ACHN (cell line): ENCODE measurements at places on chromosomes 4 and X.

DNA sequence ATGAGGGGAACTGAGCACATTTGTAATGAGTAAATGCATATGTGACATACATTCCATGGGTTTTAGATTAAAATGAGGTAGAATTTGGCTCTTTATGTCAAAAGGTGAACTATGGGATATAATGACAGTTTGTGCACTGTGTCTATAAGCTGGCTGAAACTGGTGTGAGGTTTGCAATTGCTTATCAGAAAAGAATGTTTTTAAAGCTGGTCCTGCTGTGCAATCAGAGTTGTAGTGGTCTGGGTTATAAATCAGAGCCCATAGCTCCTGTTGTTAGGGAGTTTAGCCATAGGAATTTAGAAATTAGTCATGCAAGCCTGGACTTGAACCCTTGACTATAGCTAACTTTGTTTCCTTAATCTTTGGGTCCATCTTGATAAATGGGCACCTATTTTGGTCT, 23.1 kb upstream of the GATB start:
- no peak for DNase-seq

GRCh38 chr4:150150629-150151062, 72.4 kb downstream of the DCLK2 start:
- no peak for DNase-seq

- no peak for DNase-seq
These were observed 1252.3 kb upstream of the TENM3 start for GRCh38 chr4:180990931-180991330.

GRCh38 chr4:111662496-111662895, 482.8 kb upstream of the FAM241A start:
- DNase-seq, result no peak

DNA sequence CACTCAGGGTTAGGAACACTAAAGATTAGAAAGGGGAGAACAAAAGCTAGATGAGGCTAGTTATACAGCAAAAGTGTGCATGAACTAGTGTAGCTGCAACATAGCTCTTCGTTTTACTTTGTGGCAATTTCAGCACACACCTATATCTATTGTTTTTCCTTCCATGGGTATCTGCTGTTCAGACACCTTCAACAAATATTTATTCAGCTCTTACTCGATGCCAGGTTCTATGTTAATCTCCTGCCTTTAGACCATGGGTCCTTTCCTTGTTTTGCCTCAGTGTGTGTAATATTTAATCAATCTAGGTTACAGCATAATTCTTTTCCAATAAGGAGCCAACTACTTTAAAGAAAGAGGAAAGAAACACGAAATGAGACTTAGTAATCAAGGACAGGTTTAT, 10.4 kb upstream of the FAM9A start:
- no peak for DNase-seq

DNA sequence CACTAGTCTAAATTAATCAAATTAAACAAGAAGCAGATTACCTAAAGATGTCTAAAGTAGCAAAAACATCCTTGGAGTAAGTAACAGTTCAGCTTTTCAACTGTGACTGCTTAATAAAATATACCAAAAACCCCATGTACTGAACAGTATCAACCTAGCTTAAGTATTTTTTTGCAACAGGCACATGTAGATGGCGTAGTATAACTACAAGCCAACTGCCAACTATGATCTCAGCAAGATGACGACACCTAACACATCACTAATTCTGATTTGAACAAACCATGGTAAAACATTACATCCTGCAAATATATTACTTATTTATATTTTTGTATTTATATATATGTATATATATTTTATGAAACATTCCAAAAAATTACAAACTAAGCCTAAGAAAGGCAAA, 24.5 kb downstream of the DHX15 start:
- DNase-seq, result peak; percentile 22

GRCh38 chr4:166017804-166018203, 144.8 kb downstream of the TLL1 start:
- no peak for DNase-seq

DNA sequence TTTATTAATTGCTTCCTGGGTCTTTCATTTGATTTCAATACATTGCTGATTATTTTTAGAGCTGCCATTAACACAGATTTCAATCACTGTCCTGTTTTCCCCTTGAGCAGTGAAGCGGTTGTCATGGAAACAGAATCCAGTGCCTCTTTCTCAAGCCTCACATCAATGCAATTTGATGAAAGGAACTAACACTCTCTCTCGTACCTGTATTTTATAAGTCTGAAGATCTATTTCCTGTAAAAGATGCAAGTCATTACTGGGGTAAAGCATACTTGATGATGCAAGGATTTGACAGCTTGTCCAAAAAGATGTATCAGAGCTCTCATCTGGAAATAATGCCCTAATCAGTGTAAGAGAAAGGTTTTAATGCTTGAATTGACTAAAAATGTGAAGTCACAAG, 17.9 kb upstream of the GASK1B start:
- no peak for DNase-seq

DNA sequence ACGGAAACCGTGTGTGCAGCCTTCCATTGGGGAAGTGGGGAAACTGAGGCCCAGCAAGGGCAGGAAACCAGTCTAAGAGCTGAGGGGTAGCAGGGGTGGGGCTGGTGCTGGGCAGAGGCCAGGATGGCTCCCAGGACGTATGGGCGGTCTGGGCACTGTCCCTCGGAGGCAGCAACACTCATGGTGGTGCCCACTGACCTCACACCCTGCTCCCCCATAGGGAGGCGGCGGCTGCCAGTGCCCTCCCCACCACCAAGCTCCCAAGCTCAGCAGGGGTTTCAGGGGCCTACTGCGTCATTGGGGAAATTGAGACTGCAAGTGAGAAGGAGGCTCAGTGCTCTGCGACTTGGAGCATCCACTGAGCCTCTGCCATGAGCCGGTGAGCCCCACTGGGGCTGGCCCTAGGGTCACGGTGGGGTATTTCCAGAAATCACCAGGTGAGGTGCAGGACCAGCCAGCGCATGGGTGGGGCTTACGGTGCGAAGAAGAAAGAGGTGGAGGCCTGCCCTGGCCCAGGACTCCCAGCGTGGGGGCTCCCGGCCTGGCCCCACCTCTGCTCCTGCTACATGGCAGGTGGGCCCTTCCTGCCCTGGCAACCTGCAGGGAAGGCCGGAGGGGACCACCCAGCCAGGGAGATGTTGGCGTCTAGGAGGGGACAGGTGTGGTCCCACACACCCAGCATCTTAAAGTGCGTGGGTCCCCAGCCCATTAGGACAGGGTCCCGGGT, 915 bp downstream of the MSANTD1 start:
- no peak for DNase-seq

DNA sequence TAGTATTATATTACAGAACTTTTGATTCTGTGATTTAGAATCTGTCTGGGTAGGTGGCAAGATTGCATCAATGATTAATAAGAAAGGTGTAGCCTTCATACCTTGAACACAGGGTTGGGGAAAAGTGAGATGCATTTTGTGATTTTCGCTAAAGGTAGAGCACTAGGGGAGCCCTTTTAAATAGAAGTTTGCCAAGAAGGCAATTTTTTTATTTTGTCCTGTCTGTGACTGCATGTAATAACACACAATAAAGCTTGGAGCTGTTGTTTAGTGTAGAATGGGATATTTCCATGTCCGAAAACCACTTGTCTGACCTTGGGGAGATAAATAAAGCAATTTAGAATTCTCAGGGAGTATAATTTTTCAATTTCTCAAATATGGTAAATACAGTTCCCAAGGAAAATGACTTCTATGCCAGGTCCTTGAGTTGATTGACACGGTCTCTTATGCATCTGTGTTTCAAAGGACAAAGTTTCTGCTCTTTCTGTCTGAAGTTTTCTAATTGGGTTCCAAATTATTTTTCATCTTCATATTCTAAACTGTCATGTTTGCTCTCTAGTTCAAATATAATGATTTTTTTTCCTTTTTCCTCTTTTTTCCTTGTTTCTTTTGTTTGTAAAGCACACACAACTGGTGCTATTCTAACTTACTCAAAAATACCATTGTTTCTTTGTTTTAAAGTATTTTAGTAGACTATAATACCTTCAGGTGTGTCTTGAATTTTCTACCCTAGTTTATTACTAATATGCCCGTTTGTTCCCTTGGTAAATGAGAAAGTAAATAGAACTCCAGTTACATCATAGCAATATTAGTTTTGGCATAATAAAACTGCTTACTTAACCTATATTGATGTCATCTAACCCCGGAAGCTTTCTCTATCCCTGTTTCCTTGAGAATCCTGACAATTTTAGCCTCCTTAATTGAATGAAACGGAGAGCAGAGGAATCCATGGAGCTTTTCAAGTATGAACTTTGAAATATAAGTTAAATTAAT, 87.8 kb upstream of the BMPR1B start:
- DNase-seq, result no peak

DNA sequence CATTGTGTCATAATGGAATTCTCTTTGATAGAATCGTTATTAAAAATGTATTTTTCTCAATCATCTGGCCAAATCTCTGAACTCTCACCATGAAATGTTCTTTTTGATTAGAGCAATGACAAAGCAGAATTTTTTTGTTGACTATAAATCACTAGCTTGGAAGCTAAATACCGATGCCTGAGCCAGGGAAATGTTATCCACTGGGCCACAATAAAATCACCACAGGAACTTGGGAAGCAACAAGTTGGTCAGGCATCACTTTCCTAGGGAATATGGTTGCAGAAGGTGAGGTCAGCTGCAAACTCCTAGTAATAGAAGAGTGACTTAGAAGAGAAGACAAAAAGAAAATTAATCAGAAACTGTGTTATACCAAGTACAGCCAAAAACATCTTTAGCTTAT, 60.6 kb upstream of the CFAP47 start:
- DNase-seq, result no peak

GRCh38 chrX:134746410-134746785, 88.1 kb upstream of the PLAC1 start:
- DNase-seq, result no peak

DNA sequence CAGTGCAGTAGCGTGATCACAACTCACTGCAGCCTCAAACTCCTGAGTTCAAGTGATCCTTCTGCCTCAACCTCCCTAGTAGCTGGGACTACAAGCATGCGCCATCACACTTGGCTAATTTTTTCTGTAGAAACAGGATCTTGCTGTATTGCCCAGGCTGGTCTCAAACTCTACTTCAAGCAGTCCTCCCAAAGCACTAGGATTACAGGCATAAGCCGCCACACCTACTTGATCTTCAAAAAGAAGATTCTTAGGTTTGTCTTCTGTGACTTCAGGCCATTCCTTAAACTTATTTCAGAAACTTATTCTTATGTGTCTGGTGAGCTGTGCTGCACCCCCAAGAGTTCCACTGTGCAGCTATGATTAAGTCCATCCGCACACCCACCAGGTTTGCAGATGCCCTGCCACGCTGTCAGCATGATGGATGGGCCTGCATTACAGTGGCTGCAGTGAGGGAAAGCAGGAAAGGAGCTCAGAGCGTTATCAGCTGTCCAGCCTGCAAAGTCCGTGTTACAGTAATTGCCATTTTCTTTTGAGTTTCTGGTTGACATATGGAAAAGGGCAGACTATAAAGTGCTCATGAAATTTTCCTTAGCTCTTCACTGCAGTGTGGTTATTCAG, 146.6 kb downstream of the AASDH start:
- no peak for DNase-seq

DNA sequence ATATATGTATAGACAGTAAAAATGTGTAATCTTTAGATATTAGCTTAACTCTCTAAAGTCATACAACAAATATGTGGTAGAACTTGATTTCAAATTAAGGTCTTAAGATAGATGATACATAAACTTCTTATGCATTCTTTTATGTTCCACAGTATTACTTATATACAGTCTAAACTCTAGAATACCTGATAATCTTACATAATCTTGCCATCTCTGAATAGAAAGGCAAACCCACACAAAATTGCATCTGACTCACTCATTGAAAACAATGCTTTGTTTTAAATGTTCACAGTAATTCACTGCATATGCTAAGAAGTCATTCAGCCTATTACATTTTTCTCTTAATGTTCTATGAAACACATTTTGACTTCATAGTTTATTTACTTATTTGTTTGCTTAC, 10.1 kb downstream of the SULT1B1 start:
- DNase-seq, result no peak

GRCh38 chrX:20383477-20383876, 116.8 kb upstream of the RPS6KA3 start:
- DNase-seq, result no peak

- DNase-seq, result peak; percentile 25
These were observed 87.0 kb downstream of the PHOX2B start for GRCh38 chr4:41661442-41662076.

DNA sequence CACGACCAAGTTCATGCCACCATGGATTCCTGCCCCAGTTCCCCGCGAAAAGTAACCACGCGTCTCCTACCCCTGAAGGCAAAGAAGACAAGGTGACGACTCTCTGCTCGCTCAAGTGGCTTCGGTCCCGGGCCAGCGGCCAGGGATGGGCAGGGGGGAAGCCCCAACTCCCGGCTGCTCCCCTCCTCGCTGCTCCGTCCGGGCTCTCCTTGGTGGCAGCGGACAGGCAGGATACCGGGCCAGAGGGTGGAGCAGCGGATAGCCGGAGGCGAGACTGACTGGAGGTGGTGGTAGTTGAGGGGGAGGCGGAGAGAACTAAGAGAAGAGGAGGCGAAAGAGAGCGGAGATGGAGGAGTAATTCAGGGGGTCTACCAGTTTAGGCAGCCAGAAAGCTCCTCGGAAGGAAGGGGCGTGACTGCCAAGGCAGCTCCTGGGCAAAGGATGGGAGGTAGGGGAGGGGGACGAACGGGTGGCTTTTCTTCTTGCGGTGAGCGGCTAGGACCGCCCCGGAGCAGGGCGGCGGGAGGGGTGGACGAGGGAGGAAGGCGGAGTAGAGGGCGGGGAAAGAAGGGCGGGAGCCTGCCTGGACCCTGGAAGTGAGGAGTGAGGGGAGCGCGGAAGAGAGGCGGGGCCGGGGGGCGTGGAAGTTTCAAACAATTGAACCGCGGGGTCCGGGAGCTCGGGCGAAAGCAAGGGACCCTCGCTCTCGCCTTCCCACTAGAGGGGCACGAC, at the start of gene AMOT:
AMOT (minus strand) TSS at position 450 of the 732 bp plus-strand sequence. CDS start 17,705 bp downstream, outside the sequence.
- peak; percentile 81 for DNase-seq

DNA sequence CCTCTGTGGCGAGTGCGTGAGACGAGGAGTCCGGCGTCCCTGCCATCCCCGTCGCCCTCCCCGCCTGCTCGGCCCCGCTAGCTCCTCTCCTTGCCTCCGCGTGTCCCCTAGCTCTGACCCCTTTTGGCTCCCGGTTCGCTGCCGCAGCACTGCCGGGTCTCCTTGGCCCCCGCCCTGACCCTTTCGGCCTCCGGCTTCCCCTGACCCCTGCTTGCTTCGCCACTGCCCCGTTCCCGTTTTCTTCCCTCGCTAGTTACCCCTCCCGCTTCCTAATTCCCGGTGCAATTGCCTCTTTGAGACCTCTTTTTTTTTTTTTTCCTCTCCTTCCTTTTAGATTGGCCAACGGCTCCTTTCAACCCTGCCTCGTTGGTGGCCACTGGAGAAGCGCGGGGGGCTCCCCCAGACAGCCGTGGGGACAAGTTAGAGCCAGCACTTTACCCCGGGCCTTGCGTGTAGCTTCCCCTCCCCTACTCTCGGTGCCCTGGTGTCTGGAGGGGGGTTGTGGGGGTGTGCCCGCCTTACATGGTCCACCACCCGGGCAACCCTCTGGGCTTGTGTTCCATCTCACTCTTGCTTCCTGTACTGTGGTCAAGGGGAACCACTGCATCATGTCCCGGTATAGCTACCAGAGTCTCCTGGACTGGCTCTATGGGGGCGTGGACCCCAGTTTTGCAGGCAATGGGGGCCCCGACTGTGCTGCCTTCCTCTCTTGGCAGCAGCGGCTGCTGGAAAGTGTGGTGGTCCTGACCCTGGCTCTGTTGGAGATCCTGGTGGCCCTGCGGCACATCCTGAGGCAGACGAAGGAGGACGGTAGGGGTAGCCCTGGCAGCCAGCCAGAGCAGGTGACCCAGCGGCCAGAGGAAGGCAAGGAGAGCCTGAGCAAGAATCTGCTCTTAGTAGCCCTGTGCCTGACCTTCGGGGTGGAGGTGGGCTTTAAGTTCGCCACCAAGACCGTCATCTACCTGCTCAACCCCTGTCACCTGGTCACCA, 548 bp downstream of the TMEM164 start:
- DNase-seq, result peak; percentile 18

- no peak for DNase-seq
These were observed 24.0 kb downstream of the UNC5C start for GRCh38 chr4:95524729-95525128.
